ENCODE measurements at places on chromosomes 5 and 9.

- DNase-seq: no peak
Observed at GRCh38 chr9:116073826-116074225, 79.8 kb upstream of the PAPPA start.

DNA sequence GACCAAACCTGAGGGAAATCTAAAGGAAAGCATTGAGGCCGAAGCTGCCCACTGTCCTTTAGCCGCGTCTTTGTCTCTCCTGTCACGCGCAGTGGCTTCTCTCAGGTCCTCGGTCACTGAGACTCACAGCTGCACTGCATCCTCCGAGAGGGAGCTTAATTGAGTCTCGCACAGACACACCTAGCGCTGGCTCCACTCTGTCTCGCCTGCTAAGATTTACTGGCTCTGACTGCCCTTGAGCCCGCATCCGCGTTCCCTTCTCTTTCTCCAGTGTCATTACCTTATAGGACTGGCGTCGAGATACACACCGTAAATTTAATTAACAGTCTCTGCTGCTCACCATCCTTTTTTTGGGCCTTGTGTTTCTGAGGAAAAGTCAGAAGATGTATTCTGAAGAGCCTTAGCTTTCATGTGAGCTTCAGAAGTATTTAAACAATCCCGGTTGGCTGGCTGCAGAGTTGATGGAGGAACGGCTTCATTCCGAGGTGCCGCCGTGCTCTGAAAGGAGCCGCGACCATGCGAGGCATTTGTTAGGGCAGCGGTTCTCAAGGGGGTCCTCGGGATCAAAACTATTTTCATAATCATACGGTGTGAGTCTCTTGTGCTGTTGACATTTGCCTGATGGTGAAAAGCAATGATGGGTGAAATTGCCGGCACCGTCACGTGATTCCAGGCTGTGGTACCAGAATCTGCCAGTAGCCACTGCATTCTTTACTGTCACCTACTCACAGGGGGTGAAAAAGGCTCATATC lies 58.3 kb downstream of the GPR107 start:
- no peak for DNase-seq

- DNase-seq: no peak
Observed at GRCh38 chr5:130316971-130317680, 412.9 kb downstream of the CHSY3 start.

GRCh38 chr9:110635589-110635988 lies 33.0 kb upstream of the MUSK start:
- DNase-seq: no peak

- DNase-seq: no peak
Observed at GRCh38 chr5:14861123-14861765, 10.3 kb downstream of the ANKH start.

DNA sequence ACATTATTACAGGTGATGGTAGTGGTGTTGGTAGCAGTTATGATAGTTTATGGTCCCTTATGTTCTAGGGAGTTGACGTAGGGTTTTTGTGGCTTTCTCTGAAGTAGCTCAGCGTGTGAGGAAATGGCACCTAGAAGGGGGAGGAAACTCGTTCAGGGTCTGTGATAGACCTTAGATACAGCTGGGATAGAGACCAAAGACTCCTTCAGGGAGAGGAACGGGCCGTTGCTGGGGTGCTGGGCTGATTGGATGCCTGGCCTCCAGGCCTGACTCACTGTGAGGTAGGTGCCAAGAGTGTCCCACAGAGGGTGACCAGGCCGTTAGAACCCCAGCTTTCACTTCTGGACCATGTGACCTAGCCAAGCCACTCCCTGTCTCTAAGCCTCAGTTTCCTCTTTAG lies 96.6 kb downstream of the DAB2IP start:
- no peak for DNase-seq

DNA sequence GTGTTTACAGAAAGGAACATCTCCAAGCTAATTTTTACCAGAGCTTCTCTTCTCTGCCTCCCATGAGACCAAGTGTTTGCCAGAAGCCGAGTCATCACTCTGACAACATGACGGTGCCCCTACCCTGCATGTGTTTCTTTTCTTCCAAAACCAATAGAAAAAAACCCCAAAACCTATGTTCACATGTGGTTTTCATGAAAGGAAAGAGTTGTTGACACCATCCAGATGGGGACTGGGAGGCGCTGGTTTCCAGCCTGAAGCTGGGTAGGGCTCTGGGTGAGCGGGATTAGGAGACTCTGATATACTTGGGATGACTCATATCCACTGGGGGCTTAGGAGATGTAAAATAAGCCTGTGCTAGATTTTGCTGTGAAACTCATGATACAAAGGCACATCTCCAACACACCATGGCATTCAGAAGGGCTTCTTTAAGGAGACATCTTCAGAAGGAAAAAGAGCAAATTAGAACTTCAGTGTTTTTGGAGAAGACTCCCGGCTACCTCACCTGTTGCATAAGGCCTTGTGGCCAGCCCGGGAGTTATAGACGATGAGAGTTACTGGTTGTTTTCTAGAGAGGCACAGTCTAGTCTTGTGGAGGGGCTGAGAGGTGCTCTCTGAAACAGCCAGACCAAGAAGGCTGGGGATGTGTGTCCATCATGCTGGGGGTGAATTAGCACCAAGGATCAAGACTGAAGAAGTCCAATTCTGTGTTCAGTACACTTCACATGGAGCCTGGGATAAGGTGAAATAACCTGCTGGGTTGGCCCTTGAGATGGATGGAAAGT lies 108.9 kb upstream of the LHFPL2 start:
- no peak for DNase-seq

GRCh38 chr5:95043648-95044047 lies 241.2 kb downstream of the MCTP1 start:
- DNase-seq: no peak

- DNase-seq: no peak
Observed at GRCh38 chr5:111261610-111262009, 37.4 kb downstream of the CAMK4 start.

GRCh38 chr9:32430720-32431119 lies 46.3 kb downstream of the ACO1 start:
- DNase-seq: no peak

- DNase-seq: peak; percentile 81
Observed at GRCh38 chr5:132777209-132778069, at the start of gene SEPTIN8. TSS of gene SEPTIN8 (minus strand) at chr5:132777239. CDS start at chr5:132777137, 102 bp downstream.

DNA sequence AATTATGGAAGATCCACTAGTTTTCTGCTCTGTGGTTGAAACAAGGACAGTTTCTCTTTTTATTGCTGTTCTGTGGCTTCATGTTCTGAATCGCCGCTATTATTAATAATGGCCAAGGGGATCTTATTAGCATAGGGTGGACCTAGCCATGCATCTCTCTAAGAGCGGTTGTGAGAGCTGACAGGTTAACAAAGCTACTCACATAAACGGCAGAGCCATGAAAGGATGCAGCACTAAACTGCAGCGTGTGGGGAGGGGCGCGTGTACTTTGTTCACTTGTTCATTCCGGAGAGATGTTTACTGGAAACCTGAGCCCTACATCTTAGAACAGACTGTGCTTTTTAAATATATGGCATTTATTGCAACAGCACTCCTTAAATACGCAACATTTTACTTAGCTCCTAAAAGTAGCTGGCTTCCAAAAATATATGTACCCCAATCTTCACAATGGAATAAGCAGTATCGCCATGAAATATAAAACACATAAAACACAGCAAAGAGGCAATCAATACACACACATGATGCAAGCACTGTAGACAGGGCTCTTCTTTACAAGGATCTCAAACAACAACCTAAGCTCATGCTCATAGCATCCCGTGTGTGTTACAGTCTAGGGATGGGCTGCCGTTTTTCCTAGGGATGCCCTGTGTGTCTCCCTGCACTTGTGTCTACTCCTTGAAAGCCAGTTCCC lies 424.6 kb downstream of the MED10 start:
- DNase-seq: no peak

GRCh38 chr9:121118266-121118665 lies 43.5 kb downstream of the CNTRL start:
- no peak for DNase-seq

DNA sequence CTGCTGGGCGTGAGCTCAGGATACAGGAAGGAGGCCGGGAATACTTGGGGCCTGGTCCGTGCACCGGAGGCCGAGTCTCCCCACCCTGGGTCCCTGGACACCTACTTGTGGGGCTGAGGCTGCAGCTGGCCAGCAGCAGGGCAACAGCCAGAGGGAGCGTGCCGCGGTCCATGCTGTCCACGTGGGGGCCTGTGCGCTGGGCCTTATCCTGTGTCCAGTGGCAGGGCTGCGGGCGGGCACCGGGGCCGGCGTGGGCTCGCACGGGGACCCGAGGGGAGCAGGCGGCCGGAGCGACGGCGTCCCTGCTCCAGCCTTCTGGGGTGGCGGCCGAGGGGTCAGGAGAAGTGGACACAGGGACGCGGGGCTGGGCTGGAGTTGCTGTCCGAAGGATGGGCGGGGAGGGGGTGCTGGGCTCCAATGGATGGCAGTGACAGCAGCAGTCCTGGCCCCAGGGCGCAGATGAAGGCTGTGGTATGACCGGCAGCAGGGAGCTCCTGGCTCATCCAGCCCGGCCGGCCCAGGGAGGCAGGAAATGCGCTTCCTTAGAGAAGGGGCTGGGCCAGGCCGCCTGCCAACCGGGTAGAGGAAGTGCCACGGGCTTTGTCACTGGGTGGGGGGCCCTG lies at the start of gene ENG:
Gene ENG, minus strand, starts transcription at position 475 of the 623 bp plus-strand sequence. Its CDS starts 303 bp downstream, at position 172.
- peak; percentile 83 for DNase-seq

GRCh38 chr5:175305251-175305650 lies 138.7 kb downstream of the DRD1 start:
- DNase-seq: no peak

- no peak for DNase-seq
Observed at GRCh38 chr5:131129306-131129705, 35.8 kb downstream of the HINT1 start.

GRCh38 chr9:4262735-4263141 lies 37.1 kb downstream of the GLIS3 start:
- no peak for DNase-seq

- peak; percentile 70 for DNase-seq
Observed at GRCh38 chr5:37836592-37837413, 3.0 kb downstream of the GDNF start.

- peak; percentile 52 for DNase-seq
Observed at GRCh38 chr9:92480291-92480771, 2.0 kb downstream of the ASPN start.

- DNase-seq: no peak
Observed at GRCh38 chr9:15276328-15276938, 30.6 kb downstream of the TTC39B start.

Data from right hindlimb (tissue), 1 donor.